NCI-H1048 (cell line): ENCODE measurements at places on chromosomes 3 and 15.

GRCh38 chr3:32340611-32341365 is 50.9 kb upstream of the CMTM7 start:
- DNase-seq: no peak

GRCh38 chr15:93135459-93135858 is 46.4 kb upstream of the RGMA start:
- DNase-seq: no peak

- DNase-seq: no peak
Observed at GRCh38 chr3:52405066-52405465, 39.8 kb downstream of the SEMA3G start.

DNA sequence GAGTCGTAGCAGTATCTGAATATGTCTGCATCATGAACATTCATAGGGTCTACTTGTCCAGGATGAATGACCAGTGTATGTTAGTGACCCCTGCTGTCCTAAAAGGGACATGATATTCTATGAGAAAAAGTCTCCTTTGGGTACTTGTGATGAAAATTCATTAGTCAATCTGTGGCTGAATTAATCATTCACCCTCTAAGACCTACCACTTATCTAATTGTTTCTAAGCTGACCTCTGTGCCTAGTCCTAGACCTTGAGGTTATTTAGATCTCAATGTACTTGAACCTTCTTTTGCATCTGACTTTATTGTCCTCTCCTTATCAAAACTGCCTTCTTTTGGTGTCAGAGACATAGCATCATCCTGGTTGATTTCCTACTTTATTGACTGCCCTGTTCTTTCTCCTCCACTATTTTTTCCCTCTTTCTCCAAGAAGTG is 799.3 kb downstream of the DIPK2A start:
- DNase-seq: no peak

GRCh38 chr3:24682141-24682547 is 187.5 kb upstream of the THRB start:
- DNase-seq: no peak

DNA sequence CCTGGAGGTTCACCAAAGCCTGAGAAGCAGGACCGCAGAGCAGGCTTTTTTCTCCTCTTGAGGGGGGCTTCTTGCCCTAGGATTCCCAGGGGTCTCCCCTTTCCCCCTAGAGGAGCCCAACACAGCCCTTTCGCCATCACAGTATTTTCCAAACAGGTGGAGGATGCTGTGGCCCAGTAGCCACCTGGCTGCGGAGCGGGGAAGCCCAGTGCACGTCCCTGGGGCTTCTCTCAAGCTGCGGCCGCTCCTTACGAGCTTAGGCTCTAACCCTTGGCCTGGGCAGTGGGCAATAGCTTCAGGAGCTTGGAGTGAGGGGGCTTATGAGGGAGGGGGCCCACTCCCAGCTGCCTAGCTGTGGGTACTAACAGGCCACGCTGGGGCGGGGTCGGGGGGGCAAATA is 11.6 kb upstream of the DLL4 start:
- no peak for DNase-seq

- no peak for DNase-seq
Observed at GRCh38 chr3:49721896-49722781, 1.6 kb downstream of the GMPPB start.

DNA sequence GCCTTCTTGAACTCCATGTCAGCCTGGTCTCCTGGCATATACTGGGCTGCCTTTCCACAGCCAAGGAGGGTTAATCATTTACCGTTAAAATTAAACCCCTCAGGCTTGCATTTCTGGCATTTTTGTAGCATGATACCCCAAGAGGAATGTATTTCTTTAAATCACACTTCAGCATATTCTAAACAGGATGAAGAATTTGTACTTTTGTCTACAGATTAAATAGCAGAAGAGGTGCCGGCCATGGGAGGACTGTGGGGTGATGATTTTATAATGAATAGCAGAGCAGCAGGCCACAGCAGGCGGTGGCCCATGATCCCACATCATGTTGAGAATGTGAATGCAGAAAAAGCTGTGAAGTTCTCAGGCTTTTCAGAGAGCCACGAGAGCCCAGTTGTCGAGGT is 90.2 kb downstream of the ARNT2 start:
- no peak for DNase-seq

DNA sequence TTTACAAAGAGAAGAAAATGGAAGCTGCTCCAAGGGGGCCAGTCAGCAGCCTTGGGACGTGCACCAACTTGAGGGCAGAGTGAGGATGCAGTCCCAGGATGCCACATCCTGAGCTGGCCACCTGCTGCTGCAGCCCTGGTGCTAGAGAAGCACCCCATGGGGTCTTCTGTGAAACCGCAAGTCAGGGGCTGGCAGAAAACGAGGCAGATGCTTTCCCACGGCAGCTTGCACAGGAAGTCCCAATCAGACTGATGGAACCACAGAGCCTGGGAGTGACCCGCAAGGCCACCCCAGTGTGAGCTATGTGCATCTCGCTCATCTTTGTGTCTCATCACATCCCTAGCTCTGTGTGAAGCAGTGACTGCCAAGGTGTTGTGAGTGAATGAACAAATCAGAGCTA is 76.5 kb downstream of the NUP210 start:
- DNase-seq: no peak

- DNase-seq: no peak
Observed at GRCh38 chr15:99554880-99555488, 10.8 kb upstream of the MEF2A start.

DNA sequence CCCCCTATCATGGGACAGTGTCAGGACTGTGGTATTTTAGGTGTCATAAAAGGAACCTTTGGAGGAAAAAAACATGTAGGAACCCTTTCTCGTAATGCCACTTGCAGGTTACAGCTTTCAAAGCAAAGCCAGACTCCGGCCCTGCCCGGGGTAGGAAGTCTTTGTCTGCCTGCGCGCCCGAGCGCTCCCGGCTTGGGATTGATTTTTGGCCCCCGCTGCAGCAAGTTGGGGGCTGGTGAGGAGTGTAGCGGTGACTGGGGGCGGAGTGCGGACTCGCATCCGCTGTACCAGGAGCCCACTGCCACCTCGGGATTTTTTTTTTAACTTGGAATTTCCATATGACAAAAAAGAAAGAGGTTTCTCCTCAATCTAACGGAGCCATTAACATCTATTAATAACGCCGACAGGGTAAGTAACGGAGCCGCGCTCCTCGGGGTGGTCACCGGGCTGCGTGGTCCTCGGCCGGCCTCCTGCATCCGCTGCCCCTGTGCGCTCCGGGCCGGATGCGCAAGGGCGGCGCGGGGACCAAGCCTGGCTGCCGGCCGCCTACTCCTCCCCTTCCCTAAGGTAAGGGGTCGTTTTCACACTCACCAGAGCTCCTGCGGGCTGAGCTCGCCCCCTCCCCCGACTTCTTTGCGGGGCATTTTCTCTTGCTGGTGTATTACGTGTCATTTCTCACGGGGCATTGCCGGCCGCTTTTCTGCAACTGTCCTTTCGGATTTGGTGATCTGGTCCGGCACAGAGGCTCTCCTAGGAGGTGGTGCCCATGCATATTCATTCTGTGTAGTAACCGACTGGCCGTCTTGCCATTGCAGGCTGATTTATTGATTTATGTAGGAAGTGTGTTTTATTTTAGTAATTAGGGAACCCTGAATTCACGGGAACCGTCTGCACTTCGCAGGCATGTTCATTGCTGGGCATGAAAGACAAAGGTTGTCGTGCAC is 219.8 kb upstream of the TOPAZ1 start:
- no peak for DNase-seq

DNA sequence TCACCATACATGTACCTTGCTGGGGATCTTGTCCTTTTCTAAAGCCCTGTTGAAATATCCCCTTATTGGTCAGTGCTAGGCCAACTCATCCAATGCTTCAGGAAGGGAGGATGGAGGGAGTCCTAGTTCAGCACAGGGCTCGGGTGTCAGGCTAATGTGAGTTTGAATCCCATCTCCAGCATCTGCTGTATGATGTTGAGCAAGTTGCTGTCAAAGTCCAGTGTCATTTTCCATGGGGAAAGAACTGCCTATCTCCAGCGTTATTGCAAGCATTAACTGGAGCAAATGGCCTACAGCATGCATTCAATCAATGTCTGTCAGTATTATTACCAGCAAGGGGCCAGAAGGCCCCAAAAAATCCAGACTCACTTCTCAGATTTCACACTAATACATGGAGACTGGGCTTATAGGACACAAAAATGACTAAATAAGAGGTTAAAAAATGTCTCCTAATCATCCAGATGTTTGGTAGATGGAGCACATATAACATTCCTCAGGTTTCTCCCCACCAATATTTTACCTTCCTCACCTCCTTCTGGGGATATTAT is 40.8 kb downstream of the SRGAP3 start:
- no peak for DNase-seq

DNA sequence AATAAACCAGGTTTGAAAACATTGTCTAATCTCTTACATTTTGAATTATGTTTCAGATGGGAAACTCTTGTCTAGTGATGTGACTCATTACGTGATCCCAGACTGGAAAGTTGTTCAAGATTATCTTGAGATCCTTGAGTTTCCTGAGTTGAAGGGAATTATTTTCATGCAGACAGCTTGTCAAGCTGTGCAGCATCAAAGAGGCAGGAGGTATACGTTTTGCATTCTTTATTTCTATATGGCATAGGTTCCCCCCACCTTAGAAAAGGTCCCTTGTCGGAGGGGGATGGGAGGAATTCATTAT is 1.5 kb downstream of the DIS3L start:
- DNase-seq: no peak

DNA sequence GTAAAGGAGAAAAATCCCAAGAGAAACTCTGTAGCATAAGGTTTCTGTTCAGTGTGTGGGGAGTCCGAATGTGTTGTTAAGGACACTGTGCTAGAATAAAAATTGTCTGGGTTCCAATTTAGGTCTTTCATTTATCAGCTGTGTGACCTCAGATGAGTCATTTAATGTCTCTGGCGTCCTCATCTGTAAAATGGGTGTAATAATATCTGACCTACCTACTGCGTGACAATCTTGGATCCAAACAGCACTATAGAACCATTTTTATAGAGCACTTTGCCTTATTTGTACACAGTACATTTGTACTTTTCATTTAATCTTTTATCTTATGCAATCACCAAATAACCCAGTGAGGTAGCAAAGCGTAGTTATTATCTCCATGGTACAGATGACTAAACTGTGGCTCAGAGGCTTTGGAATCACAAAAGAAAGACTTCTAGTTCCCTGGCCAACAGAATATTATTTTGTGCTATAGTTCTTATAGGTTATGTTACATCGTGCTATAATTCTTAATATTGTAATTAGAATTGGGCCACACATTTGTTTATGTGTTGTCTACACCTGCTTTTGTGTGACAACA is 46.6 kb upstream of the TNIK start:
- no peak for DNase-seq

- no peak for DNase-seq
Observed at GRCh38 chr3:15086263-15086662, 12.7 kb downstream of the RBSN start.

- no peak for DNase-seq
Observed at GRCh38 chr15:74402873-74403587, 30.7 kb downstream of the SEMA7A start.

DNA sequence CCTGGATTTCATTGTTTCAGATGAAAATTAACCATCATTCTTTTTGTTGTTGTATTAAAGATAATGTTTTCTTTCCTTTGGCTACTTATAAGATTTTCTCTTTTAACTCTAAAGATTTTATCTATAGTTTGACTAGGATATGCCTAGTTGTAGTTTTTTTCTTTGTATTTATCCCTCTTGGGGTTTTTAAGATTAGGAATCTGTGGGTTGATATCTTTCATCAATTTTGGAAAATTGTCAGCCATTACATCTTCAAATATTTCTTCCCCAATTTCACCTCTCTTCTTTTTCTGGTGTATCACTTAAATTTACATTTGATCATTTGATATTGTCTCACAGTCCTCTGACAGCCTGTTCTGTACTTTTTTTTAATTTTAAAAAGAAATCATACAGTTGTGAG is 32.5 kb upstream of the LIMD1 start:
- no peak for DNase-seq

DNA sequence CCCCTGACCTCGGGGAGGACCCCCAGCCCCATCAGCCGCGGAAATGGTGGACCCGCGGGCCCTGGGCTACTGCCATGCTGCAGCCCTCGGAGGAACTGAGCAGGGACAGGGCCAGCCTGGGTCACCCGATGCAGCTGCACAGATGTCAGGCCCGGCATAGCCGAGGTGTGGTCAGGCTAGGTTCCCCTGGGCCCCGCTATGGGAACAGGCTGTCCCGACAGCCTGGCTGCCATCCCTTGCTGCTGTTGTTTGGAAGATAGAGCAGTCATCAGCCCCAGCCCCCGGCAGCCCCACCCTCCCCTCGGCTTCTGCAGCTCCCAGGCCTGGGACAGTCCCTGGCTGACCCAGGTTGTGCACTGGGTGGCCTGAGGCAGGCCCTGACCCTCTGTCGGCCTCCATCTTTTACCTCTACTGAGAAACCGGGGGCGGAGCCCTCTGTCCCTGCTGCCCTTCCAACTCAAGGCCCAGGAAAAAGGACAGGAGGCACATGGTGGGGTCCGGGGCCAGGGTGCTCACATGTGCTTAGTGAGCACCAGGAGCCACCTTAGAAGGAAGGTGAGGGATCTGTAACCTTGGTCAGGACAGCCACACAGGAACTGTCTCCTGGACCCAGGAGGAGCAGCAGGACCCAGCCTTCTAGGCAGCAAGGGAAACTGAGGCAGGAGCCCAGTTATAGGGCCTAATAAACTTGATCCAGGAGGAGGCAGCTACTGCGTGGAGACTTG is 31.5 kb upstream of the FBLN2 start:
- DNase-seq: no peak

DNA sequence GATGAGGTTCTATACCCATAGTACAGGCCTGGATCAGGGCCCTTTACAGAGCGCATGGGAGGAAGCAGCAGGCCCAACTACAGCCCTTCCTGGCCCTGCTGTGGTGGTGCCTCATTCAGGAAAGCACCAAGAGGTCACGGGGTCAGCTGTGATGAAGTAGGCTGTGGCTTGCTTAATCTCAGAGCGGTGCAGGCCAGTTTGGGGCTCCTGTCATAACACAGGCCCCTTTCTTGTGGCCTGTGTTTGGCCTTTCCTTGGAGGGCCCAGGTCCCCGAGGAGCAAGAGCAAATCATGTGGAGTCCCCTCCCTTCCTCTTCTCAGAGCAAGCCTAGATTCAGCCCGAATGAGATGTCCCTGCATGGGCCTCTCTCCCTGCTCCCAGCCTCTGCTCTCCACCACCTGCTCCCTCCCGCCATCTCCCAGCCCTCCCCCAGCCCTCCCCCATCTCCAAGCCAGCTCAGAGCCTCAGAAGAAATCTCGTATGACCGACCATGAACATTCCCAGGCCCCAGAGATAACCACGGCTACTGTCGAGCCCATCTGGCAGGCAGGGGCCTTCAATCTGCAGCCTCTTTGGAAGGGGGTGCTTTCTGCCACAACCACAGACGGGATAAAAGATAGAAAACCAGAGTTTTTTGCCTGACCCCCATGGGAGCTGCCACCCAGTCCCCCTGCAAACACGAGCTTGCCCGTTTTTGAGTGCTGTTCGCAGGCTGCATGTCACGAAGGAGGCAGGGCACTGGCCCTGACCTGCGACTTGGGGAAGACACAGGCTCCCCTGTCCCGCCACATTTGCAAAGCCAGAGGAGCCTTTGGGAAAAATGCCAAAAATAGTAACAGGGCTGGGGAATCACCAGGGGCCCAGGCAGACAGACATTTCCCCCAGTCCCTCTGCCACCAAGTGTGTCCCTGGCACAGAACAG is 32.3 kb upstream of the DUSP7 start:
- no peak for DNase-seq

GRCh38 chr3:55362210-55362960 is 124.7 kb downstream of the WNT5A start:
- DNase-seq: no peak
